ENCODE measurements at places on chromosomes 3 and 15.

DNA sequence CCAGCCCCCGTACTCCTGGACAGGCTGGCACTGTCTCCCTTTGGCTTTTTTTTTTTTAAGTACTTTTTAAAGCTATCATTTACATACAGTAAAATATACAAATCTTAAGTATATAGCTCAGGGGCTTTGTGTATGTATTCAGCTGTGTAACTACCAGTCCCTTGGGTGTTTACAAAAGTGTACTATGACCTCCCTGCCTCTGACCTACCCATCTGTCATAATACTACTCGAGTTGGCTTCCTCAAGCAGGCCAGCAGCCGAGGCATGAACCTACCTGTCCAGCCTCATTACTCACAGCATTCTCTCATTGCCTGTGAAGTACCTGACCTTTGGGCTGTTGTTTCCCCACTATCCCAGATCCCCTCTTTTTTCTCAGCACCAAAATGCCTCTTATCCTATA, 33.2 kb downstream of the ABHD2 start:
- DNase-seq = no peak

- peak; percentile 51 for DNase-seq
Observed at GRCh38 chr15:45064386-45064785, 41.4 kb downstream of the SORD start.

DNA sequence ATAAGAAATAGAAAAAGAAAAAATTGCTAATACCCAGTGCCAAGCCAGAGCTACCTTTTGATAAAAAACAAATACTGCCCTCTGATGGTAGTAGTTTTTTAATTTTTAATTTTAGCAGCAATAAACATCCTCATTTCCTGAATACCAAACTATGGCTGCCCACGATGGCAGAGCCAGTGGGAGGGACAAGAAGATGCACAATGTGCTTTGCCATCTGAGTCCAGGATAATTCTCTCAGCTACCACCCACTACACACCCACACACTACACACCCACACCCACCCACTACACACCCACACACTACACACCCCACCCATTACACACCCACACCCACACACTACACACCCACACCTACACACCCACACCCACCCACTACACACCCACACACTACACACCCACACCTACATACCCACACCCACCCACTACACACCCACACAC, 17.8 kb downstream of the CEP19 start:
- DNase-seq = peak; percentile 6

DNA sequence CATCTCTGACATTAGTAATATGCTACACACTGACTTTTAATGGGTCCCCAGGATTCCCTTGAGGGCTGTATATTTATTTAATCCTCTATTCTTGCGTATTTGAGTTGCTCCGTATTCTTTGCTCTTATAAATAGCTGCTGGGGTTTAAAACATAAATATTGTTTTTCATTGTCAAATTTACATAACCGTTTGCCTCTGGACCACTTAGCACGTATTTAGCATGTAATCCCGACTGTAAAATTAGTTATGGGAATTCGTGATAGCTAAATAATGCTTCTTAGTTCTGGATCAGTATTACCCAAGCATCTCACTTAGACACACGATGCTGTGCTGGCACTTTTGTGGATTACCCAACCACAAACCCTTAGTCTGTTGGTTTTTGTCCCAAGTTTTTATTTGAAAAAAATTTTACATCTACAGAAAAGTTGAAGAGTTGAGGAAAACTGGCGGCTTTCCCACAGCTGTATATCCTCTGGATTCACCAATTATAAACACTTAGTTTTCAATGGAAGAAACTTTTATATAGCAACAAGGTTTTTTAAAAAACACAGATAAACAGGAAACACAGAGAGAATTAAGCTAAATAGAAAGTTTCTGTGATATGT, 296.8 kb upstream of the TPM1 start:
- no peak for DNase-seq

DNA sequence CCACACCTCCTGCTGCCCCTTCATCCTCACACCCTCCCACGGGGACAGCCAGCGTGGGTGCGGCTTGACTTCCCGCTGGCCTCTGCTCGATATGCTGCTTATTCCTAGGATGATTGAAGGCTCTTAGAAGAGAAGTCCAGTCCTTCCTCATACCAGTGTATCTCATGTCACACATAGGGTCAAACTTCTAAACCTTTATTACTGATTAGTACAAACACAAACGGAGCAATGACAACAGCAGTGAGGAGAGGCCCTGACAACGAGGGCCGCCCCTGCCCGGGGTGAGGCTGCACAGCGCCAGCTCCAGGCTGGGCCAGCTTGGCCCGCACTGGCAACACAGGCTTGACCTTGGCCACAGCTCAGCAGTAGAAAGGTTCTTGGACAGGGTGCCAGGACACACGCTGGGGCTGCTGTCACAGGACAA, 3.7 kb downstream of the CIB1 start:
- DNase-seq = no peak

DNA sequence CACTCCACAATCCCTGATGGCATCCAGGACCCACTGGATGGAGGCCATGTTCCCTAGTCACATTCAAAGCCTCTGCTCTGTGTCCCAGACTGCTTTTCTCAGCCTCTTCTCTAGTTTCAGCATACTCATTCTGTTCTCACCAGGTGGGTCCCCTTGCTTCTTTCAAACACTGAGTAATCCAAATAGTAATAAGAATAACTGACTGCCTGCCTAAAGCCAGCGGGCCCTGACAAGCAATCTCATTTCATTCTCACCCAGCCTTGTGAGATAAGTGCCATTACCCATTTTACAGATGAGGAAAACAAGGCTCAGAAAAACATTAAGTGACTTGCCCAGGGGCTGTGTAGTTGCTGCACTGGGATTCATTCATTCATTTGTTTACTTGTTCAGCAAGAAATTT, 25.4 kb downstream of the MAPKAPK3 start:
- no peak for DNase-seq

DNA sequence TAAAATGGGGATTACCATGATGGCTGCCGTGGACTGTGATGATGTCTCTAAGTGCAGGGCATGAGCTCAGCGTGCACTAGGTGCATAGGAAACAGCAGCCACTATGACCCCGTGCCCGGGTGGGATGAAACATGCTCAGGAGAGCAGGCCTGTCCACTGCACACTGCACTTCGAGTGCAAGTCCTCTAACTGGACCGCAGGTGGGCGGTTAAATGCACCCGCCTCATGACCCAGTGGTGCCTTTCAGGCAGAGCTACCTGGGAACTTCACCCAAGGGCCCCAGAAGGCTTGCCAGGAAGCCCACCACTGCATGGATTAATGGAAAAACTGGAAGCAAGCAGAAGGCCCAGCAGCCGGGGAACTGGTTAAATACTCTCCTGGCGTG, 34.0 kb downstream of the PRKCD start:
- no peak for DNase-seq

GRCh38 chr3:81354119-81354518, 407.3 kb downstream of the GBE1 start:
- DNase-seq = no peak

- DNase-seq = no peak
Observed at GRCh38 chr3:152646004-152646403, 188.9 kb upstream of the P2RY1 start.

GRCh38 chr3:7193269-7193668, 332.4 kb downstream of the GRM7 start:
- DNase-seq = peak; percentile 53

DNA sequence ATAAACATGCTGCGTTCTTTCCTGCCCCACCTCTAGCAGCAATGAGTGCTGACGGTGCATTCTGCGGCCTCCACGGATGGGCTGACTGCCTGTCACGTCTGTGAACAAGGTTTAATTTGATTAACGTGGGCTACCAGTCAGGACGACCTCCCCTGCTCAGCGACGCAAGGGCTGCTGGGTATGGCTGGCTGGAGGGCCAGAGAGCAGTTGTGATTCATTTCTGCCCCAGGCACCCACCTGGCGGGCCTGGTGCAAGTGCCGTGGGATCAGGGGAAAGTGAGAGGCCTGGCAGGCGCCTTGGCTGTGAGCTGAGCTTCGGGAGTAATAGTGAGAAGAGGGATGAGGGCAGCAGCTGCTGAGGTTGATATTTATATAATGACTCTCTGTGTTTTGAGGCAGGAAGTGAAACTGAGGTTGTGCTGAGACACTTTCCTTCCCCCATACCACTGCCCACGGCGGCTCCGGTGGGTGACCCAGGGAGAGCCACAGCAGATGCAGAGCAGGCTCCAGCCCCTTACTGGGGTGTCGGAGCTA, 190.4 kb upstream of the BCL6 start:
- DNase-seq = no peak

DNA sequence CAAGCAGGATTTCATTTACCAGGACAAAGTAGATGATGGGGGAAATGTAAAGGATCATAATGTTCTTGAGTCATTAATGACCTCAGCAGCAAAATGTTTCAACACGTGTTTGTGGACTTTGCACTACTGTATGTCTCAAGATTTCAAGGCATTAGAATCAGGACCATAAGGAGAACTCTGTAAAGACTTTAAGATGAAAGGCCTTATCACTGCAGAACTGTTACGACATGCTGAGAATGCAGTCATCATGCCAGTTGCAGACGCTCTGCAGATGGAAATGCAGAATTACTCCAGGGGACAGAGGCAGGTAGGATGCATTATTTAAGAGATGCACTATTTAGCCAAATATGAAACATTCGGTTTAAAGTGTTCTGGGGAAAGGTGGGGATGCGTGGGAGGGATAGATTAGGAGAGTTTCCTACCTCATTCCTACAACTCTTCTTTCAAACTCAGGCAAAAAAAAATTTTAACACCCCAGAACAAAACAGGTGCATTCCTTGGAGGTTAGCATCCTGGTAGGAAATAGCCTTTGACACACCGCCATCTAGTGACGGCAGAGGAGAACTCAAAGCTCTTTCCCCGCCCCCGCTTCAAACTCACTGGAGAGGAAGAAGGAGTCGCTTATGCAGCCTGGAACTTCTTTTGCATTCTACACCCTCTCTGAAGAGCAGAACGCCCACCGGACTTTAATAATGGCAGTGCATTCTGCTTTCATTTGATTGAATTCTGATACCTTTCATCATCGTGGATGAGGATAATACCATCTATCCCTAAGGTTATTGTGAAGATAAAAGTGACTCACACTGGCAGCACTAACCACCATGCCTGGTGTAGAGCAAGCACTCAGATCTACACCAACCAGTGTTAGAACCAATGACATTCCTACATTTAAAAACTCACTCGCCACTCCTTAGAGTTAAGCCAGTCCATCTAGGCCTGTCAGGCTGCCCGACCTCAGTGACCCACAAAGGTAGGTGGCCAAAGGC, 43.1 kb upstream of the TOPAZ1 start:
- peak; percentile 63 for DNase-seq

GRCh38 chr3:143848704-143849103, 436 bp upstream of the SLC9A9 start:
- no peak for DNase-seq

DNA sequence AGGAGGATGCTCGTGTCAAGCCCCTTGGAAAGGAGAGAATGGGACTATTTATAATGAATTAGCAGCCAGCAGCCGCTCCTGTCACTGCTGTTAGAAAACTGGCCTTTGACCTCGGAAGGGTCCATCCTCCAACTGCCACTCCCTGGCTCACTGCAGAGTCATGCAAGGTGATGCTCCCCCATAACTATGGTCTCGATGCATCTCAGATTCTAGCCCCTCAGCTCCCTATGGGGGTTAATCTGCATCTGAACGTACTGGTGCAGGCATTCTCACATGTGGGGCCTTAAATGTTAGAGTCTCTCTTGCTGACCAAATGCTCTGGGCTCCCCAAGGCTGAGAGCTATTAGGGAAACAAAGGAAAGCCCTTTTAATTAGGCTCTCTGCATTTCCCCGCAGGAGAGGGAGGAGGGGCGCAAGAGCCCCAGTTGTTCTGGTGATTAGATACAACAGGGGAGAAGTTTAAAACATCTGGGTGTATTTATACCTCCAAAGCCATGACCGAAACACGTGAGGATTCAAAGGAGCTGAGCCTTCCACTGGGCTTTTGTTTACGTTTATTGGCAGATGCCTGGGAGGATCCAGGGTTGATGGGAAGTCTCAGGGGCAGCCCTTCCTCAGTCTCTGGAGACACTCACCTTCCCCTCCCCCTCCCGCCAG, 182.5 kb downstream of the OPA1 start:
- no peak for DNase-seq

DNA sequence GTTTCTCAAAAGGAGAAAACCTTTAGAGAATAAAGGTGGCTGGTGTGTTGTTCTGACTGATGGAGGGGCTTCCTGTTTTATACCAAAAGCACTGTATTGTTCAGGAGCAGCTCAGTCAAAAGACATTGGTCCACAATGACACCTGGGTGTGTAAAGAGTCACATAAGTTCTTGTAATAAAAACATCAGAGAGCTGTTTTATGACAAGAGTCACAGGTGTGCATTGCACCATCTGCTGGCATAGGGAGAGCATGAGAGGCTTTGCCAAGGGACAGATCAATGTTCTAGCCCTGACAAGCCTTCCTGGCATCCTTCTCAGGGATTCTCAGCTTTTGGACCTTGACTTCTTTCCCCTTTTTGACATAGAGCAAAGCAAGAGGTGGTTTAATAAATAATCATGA, 20.4 kb downstream of the ARPP21 start:
- DNase-seq = peak; percentile 10

DNA sequence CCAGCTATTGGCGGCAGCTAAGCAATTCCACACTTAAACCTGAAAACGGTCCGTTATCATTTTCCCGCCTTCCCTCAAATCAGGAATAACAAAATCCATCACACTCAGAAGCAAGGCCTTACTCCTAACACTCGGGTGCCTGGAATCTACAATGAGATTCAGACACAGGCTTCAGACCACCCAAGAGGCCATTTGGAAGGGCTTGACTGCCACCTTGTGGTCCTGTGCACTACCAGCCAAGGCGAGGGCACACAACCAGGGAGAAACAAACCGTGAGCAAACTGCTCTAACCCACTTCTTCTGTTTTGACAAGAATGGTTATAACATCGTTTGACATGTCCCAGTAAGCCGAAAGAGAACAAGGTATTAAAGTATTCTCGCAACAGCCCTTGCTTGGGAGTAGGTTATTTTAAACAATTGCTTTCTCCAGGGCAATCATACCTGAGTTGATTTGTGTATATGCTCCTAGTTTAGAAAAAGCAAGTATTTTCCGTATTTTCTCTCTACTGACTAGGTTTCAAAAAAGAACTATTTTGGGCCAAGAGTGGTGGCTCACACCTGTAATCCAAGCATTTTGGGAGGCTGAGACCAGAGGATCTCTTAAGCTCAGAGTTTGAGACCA, 40.1 kb upstream of the TAFA4 start:
- DNase-seq = peak; percentile 39

DNA sequence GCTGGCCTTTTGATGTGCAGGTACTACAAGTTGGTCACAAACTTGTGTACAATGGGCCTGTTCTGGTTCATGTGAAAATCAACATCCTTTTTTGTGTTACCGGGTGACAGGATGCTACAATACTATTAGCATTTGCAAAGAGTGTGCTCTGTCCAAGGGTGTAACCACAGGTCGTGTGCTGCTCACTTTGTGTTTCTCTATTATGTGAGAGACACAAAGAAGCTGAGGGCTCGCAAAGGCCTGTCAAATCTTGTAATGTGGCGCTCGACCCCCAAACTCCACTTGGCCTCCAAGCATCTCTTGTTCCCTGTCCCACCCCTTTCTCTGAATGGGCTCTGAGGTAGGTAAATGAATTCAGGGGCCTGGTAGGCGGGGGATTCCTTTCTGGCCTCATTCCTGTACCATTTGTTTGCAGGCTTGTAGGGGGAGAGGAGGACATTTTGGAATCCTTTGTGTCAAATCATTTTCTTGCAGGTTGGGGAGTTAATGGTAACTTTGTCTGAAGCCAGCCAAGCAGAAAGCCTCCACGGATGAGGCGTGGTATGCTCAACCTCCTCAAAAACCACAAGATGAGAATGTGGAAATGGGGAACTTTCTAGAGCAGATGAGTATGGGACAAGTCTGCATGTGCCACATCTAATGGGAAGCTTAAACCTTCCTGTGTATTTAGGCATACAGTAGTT, 109.1 kb downstream of the OPA1 start:
- peak; percentile 68 for DNase-seq
